ENCODE measurements at places on chromosomes 3 and 15. TPM values are rescaled to one million over a fixed set of nuclear protein-coding genes. Genes with fewer than 3 reads are reported as not detected.

Gene IL5RA
- polyA plus RNA-seq: 1.8 TPM

Gene CHL1
- polyA plus RNA-seq: 9.1 TPM

Gene LEKR1
- polyA plus RNA-seq: 23.0 TPM

Gene CCR2
- 2.7 TPM for polyA plus RNA-seq

Gene PP2D1
- 37.5 TPM for polyA plus RNA-seq

Gene ITGA11
- polyA plus RNA-seq: 6.6 TPM

Gene C2CD4B
- polyA plus RNA-seq: 0.26 TPM

Gene C3orf22
- polyA plus RNA-seq: 42.2 TPM

Gene PARP6
- polyA plus RNA-seq: 190 TPM

Gene MYO9A
- polyA plus RNA-seq: 68.9 TPM

Gene RGMA
- 53.7 TPM for polyA plus RNA-seq

Gene LACTB
- polyA plus RNA-seq: 24.7 TPM

Gene STT3B
- polyA plus RNA-seq: 231 TPM

Gene PRR20G
- 10.5 TPM for polyA plus RNA-seq

Gene SPSB4
- 34.5 TPM for polyA plus RNA-seq

Gene P3H2
- 11.0 TPM for polyA plus RNA-seq

Gene MINDY4B
- polyA plus RNA-seq: not detected

Gene RBPMS2
- polyA plus RNA-seq: 9.7 TPM

Gene PTPN9
- polyA plus RNA-seq: 20.3 TPM

Gene GOLGB1
- 11.5 TPM for polyA plus RNA-seq

Gene STRA6
- polyA plus RNA-seq: 14.1 TPM

Gene RPL39L
- 421 TPM for polyA plus RNA-seq

Gene PFKFB4
- 57.3 TPM for polyA plus RNA-seq
